T-helper 2 cell (primary cell): ENCODE measurements at places on chromosomes 1 and 21.

DNA sequence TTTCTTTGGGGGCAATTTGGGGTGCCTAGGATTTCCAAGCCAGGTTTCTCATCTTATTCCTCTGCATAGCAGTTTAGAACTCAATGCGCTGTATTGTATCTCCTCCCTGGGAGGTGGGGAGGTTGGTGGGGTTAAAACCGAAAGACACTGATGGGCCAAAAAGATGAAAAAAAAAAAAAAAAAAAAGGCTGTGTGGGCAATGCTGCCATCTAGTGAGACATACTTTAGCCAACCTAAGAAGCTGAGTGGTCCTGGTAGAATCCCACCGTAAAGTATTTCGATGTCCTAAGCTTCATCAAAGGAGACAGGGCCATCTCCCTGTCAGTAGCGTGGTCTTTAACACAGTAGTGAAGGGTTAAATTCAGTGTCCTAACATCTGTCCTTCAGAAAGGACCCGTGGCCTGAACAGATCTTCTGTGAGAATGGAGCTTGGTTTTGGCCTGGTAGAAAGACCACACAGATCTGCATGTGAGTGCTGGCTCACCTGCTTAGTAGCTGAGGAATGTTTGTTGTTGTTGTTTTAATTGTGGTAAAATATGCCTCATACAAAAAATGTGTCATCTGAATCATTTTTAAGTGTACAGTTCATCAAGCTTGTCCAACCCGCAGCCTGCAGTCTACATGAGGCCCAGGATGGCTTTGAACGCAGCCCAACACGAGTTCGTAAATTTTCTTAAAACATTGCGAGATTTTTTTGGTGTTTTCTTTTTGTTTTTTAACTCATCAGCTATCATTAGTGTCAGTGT is 226.2 kb downstream of the KIF26B start:
- no peak for DNase-seq

DNA sequence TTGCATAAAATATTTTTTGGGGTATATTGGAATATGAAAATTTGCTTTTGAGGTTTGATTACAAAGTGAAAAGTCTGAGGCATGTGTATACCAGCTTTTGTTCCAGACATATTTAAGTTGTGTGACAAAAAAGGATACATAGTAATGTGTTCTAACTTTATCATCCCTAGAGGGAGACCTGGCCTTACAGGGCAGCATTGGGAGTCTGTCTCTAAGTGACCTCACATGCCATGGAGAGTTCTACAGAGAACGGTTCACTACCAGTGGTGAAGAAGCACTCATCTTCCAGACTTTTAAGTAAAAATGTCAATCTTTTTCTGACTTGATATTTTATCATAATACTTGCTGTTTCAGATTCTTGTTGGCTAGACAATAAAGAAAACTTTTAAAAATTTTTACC is 61.0 kb downstream of the VPS13D start:
- DNase-seq: no peak

GRCh38 chr1:54464031-54464476 is 57.9 kb upstream of the SSBP3 start:
- no peak for DNase-seq

DNA sequence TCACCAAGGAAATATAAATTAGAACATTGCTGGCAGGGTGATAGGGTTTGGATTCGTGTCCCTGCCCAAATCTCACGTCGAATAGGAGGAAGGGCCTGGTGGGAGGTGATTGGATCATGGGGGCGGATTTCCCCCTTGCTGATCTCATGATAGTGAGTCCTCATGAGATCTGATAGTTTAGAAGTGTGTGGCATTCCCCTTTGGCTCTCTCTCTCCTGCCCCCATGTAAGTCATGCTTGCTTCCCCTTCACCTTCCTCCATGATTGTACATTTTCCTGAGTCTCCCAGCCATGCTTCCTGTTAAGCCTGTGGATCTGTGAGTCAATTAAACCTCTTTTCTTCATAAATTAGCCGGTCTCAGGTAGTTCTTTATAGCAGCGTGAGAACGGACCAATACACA is 60.6 kb downstream of the VPS26C start:
- DNase-seq: no peak

DNA sequence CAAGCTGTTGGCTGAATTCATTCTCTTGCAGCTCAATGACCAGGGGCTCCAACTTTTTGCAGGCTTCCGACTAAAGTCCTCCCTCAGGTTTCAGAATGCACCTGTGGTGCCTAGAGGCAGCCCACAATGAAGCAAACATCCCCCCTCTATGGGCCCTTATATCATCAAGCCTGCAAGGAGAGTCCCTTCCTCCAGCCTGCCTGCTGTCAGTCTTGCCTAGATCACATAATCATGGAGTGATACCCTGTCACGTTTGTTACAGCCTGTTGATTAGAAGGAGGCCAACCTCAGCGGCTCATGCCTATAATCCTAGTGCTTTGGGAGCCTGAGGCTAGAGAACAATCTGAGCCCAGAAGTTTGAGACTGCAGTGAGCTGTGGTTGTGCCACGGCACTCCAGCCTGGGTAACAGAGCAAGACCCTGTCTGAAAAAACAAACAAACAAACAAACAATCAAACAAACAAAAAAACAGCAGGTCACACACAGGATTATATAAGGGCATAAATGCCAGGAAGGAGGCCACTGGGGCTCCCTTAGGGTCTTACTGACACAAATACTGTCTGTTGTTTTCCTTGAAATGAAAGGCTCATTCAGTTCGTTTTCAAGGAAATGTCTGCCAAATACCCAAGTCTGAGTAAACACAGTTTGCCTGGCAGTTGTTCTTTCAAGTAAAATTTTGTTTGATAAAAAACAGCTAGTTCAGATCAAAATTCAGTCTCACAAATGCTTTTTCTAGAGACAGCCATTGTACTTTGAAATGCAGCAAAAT is 4.7 kb upstream of the SPRR3 start:
- DNase-seq: no peak

DNA sequence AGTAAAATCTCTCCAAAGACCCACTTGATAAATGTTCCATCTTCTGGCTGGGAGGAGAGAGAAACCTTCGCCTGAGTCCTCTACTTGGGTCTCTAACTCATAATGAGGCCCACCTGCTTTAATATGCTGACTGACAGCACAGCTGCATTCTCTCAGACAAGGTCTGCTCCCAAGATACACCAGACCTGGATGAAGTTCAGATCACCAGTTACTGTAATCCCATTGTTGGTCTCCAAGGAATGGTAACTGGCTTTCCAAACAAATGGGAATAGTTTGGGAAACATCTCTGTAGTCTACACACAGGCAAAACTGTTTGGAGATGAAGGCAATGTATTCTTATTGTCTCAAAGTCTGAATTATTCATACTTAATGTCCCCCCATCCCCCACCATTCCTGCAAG is 27.9 kb upstream of the COL24A1 start:
- DNase-seq: no peak

- no peak for DNase-seq
Observed at GRCh38 chr21:39867198-39867650, at the start of gene PCP4. TSS of gene PCP4 (plus strand) at chr21:39867438. CDS start at chr21:39867502, 64 bp downstream.

DNA sequence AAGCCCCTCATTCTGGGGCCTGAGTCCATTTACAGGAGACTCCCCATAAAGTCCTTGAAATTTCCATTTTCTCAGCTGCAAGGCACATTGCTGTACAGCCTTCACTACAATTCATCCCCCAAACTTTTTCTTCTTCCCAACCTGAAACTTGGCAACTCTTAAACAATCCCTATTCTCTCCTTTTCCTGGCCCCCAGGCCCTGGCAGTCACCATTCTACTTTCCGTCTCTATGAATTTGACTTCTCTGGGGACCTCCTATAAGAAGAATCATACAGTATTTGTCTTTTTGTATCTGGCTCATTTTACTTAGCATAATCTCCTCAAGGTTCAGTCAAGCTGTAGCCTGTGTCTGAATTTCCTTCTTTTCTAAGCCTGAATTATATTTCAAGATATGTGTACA is 332.9 kb downstream of the PCP4 start:
- DNase-seq: no peak

DNA sequence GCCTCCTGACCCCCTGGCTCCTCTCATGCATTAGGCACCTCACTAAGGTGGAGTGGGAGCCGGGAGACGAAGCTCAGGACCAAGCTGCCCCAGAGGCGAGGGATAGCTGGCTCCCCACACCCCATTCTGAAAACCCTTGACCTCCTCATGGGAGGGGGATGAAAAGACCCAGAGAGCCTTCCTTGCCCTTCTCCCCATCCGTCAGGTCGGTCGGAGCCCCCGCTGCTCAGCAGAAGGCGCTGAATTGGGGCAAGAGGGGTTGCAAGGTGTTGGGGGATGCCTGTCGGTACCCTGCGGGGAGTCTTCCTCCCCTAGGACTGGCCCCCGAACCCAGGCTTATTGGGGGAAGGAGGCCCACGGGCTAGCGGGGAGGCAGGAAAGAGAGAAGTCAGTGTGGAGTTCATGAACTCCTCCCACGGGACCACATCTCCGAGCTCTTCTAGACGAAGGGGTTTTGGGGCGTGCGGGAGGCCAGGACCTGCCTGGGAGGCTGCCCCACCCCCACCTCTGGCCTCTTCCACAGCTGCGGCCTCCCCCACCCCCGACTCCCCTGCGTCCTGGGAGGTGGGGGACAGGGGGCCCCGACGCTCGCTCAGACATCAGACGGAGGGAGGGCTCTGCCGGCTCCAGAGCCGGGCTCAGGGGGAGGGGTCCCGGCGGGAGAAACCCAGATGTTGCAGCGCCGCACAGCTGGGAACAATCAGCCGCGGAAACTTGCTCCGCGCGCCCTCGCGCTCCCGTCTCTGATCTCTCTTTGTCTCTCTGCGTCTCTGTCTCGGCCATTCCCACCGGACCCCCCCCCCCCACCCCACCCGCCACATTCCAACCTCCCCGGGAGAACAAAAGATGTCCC is 719 bp downstream of the MFAP2 start:
- DNase-seq: no peak

DNA sequence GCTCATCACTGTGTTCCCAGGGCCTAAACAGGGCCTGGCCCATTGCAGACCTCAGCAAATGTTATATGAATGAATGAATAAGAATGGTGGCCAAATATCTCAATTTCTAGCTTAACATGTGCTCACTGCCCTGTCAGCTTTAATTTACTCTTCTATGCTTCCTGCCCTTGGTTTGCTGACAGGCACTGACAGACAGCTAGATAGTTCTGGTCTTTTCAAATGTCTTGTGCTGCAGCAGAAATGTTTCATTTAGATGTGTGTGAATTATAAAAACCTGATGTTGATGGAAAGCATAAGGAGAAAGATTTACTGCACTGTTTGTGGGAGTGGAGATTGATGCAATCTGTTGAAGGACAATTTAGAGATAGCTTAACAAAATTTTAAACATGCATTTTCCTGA is 48.9 kb downstream of the LPAR3 start:
- no peak for DNase-seq
